SK-N-SH (cell line): ENCODE measurements at places on chromosomes 1 and 21.

DNA sequence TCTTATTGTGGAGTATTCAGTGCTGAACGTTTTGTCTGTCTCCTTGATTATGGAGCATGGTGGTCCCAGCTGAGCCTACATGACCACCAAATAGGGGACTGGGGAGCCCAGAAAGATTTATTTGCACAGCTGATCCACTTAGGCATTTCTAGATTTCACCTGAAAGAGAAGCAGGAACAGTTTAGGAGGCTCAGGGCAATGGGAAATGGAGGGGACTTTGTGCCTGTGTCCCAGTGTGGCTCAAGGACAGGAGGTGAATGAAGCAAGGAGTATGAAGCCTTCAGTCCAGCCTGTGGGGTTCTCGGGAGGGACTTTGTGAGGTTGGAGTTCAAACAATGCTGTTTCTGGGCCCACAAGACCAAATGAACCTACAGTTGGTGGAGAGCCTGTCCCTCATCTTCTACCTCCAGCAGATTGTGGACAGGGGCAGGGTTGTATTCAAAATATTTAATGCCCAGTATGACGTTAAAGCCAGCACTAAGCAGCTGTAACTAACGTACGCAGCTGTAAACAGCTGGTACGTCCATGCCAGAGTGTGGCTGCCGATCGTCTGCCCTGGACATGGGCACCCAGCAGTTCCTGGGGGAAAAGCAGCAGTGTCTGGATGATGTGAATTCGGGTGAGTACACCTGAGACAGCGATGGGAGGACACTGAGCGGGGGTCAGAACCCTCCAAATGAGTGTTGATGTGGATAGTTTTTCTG lies 164.9 kb upstream of the RAB4A start:
- H3K4me1 ChIP-seq = no peaks in the 10 kb centered on the region
- no peaks in the 10 kb centered on the region for H3K36me3 ChIP-seq
- no peak overlapping the region for H3K4me3 ChIP-seq
- H3K27ac ChIP-seq = no peak overlapping the region

GRCh38 chr1:48470950-48471690 lies 884 bp downstream of the SPATA6 start:
- H3K4me1 ChIP-seq = peaks cover 14% of the 10 kb centered on the region
- peak overlapping the region; percentile 77 for H3K27ac ChIP-seq

- no peak overlapping the region; the same call in 1 of the 2 replicates for H3K4me3 ChIP-seq
- H3K36me3 ChIP-seq = no peaks in the 10 kb centered on the region
- DNase-seq = peak; percentile 90
- H3K27me3 ChIP-seq = no peaks in the 10 kb centered on the region; the same call in 1 of the 2 replicates
Measured at GRCh38 chr1:22420455-22421053, 31.1 kb upstream of the ZBTB40 start.

DNA sequence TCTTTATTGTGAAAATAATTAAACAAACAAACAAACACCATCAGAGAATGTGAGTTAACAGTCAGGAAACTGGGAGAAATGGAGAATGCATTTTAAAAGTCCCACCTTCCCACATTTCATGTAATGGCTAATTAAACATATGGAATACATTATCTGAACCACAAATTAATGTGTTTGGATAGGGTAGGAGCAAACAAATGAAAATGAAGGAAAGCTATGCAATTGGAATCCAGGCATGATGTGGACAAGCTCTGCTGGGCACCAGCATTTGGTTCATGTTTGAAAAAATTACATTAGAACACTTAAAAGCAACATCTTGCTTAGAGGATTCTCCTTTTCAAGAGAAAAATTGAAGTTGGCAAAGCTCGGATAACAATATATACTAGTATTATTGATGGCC lies 628.1 kb downstream of the LMO4 start:
- no peaks in the 10 kb centered on the region for H3K36me3 ChIP-seq
- peaks cover 26% of the 10 kb centered on the region; the same call in 1 of the 2 replicates for H3K4me1 ChIP-seq
- peak overlapping the region; percentile 80 for H3K27ac ChIP-seq
- no peak overlapping the region for H3K4me3 ChIP-seq
- no peaks in the 10 kb centered on the region for H3K27me3 ChIP-seq

DNA sequence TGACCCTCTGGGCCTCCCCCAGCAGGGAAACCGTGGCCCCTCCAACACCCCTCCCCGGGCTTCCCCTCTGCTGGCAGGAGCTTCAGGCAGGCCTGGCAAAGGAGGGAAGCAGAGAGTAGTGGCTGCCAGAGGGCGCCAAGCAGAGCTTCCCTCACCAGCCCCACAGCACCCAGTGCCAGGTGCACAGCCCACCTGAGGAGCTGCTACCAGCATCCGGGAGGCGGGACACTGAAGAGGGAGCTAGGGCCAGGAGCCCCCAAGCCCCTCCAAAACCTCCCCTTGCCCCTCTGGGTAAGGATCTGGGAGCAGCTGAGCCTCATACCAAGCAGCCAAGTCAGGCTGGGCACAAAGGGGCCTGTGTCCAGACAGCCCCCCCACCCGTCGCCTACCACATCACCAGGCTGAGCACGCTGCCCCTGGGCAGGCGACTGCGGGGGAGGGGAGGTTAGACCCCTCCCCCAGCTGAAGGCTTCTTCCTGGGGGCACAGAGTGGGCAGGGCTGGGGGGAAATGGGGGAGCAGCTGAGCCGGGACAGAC lies 19.6 kb downstream of the CCDC24 start:
- no peak overlapping the region for H3K4me3 ChIP-seq
- DNase-seq = no peak
- no peaks in the 10 kb centered on the region for H3K27me3 ChIP-seq
- H3K4me1 ChIP-seq = peaks cover 3% of the 10 kb centered on the region; the same call in 1 of the 2 replicates
- no peak overlapping the region for H3K27ac ChIP-seq

GRCh38 chr1:110067893-110068645 lies 2.4 kb downstream of the ALX3 start:
- no peak overlapping the region for H3K4me3 ChIP-seq
- DNase-seq = no peak
- H3K4me1 ChIP-seq = no peaks in the 10 kb centered on the region; the same call in 1 of the 2 replicates
- H3K27ac ChIP-seq = no peak overlapping the region
- H3K27me3 ChIP-seq = no peaks in the 10 kb centered on the region; the same call in 1 of the 2 replicates
- no peaks in the 10 kb centered on the region for H3K36me3 ChIP-seq

- H3K27me3 ChIP-seq = no peaks in the 10 kb centered on the region
- H3K4me1 ChIP-seq = no peaks in the 10 kb centered on the region
- no peak overlapping the region for H3K4me3 ChIP-seq
- no peaks in the 10 kb centered on the region for H3K36me3 ChIP-seq
Measured at GRCh38 chr1:197967066-197967465, 49.9 kb downstream of the LHX9 start.

- H3K27me3 ChIP-seq = no peaks in the 10 kb centered on the region
- no peak for DNase-seq
- H3K27ac ChIP-seq = no peak overlapping the region
- no peaks in the 10 kb centered on the region for H3K36me3 ChIP-seq
Measured at GRCh38 chr1:69834336-69834735, 266.6 kb downstream of the LRRC7 start.

- H3K27me3 ChIP-seq = no peaks in the 10 kb centered on the region
- no peak for DNase-seq
- no peak overlapping the region for H3K4me3 ChIP-seq
- peaks cover 12% of the 10 kb centered on the region for H3K4me1 ChIP-seq
- no peak overlapping the region for H3K27ac ChIP-seq
Measured at GRCh38 chr1:245099401-245099800, 55.4 kb upstream of the KIF26B start.

DNA sequence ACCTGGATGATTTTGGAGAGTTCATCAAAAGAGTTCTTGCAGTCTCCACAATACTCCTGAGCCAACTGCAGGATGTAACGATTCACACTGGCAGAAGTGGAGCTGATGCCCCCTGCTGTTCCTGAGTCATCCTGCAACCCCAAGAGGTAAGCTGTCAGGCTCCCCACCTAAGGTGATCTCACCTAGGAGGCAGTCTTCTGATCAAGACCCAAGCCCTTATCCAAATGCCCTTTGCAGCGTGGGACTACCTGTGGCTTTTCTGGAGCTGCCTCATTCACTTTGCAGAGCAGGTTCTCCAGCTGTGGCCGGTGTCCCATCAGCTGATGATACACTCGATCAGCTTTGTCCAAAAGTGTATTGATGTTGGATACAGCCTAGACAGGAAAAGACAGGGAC lies 96.4 kb downstream of the UBR4 start:
- DNase-seq = peak; percentile 48
- H3K4me1 ChIP-seq = no peaks in the 10 kb centered on the region
- no peaks in the 10 kb centered on the region for H3K27me3 ChIP-seq
- no peak overlapping the region for H3K4me3 ChIP-seq
- H3K36me3 ChIP-seq = peaks cover 91% of the 10 kb centered on the region

DNA sequence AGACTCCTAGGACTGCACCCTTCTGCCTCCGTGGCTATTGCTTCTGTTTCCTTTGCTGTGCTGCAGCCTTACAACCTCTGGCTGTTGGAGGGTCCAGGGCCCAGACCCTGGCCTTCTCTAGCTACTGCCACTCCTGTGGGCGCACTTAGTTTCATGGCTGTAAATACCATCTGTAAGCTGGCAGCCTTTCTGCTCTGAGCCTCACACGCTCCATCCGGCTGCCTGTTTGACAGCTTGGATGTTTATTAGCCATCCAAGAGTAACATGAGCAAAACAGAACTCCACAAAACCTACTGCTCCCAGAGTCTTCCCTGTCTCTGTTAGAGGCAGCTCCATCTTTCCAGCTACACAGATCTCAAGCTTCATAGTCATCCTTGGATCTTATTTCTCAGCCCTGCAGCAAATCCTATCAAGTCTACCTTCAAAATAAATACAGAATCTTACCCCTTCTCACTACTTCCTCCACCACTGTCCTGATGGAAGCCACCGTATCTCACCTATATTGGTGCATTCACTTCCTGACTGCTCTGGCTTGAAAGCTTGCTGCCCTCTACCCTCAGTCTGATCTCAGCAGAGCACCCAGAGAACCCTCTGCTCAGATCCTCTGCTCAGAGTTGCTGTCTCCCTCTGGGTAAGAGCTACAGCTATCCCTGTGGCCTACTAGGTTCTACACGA lies 19.1 kb downstream of the SLC25A33 start:
- no peak overlapping the region for H3K27ac ChIP-seq
- peaks cover 12% of the 10 kb centered on the region; the same call in 1 of the 2 replicates for H3K4me1 ChIP-seq
- H3K27me3 ChIP-seq = no peaks in the 10 kb centered on the region
- no peak overlapping the region for H3K4me3 ChIP-seq
- H3K36me3 ChIP-seq = peaks cover 9% of the 10 kb centered on the region

DNA sequence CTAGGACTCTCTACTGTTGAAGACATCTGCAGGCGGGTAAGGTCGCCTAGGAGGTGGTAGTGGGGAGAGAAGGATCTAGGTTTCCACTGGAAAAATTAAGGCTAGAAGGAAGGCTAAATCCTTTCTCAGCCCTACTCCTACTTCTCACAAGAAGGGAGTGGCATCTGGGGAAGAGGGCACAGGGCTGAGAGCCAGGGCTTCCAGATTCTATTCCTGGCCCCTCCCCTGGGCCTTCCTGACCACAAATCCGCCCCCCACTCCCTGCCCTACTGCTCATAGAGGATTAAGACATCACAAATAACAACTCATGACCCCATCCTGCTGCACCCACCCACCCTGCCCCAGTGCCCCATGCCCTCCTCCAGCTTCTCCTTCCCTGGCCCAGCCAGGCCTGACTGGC lies 2.5 kb downstream of the PHLDA3 start:
- no peak for DNase-seq
- peaks cover 31% of the 10 kb centered on the region; the same call in 1 of the 2 replicates for H3K4me1 ChIP-seq
- peaks cover 21% of the 10 kb centered on the region; the same call in 1 of the 2 replicates for H3K36me3 ChIP-seq
- H3K4me3 ChIP-seq = peak overlapping the region; percentile 82

GRCh38 chr1:156060937-156061636 lies at the start of gene RAB25:
TSS of gene RAB25 (plus strand) at chr1:156061160. CDS start at chr1:156061401, 241 bp downstream.
- no peak within 1 kb of the TSS for H3K4me3 ChIP-seq
- H3K27ac ChIP-seq = no peak within 1 kb of the TSS
- H3K27me3 ChIP-seq = no peaks in the 10 kb centered on the region

DNA sequence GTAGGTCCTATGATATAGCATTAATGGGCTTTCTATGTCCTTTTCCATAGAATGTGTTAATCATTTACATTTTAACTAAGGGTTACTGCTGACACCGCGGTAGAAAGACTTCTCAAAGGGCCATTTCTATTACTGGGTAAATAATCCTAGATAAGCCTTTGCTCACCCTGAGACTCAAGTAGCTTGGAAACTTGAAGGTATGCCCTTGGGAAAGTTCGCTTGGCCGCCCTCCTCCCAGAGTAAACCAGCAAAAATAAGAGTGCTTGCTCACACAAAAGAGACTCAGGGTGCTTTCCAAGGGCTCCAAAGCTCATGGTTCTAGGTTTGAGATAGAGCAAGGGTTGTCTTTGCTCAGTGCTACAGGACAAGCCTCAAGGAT lies 85.8 kb upstream of the TMPRSS2 start:
- no peaks in the 10 kb centered on the region for H3K4me1 ChIP-seq
- no peak overlapping the region for H3K27ac ChIP-seq
- peaks cover 9% of the 10 kb centered on the region; the same call in 1 of the 2 replicates for H3K27me3 ChIP-seq
- H3K36me3 ChIP-seq = no peaks in the 10 kb centered on the region
- no peak for DNase-seq

GRCh38 chr1:237269938-237270337 lies 228.0 kb downstream of the RYR2 start:
- no peaks in the 10 kb centered on the region for H3K36me3 ChIP-seq
- H3K4me3 ChIP-seq = no peak overlapping the region
- H3K27ac ChIP-seq = no peak overlapping the region
- no peaks in the 10 kb centered on the region for H3K27me3 ChIP-seq
- H3K4me1 ChIP-seq = peaks cover 2% of the 10 kb centered on the region; the same call in 1 of the 2 replicates

- H3K27ac ChIP-seq = no peak overlapping the region
- no peaks in the 10 kb centered on the region for H3K27me3 ChIP-seq
- no peak overlapping the region for H3K4me3 ChIP-seq
- H3K4me1 ChIP-seq = peaks cover 24% of the 10 kb centered on the region
- DNase-seq = peak; percentile 51
Measured at GRCh38 chr1:94989398-94989797, 62.5 kb upstream of the CNN3 start.

GRCh38 chr1:174875306-174875705 lies 124.4 kb upstream of the CACYBP start:
- DNase-seq = no peak
- no peaks in the 10 kb centered on the region for H3K4me1 ChIP-seq
- H3K4me3 ChIP-seq = no peak overlapping the region
- no peaks in the 10 kb centered on the region for H3K36me3 ChIP-seq

GRCh38 chr1:5598824-5599395 lies 393.3 kb downstream of the NPHP4 start:
- H3K27ac ChIP-seq = no peak overlapping the region
- DNase-seq = no peak
- H3K4me3 ChIP-seq = no peak overlapping the region
- H3K27me3 ChIP-seq = no peaks in the 10 kb centered on the region
- H3K4me1 ChIP-seq = no peaks in the 10 kb centered on the region
- H3K36me3 ChIP-seq = no peaks in the 10 kb centered on the region

DNA sequence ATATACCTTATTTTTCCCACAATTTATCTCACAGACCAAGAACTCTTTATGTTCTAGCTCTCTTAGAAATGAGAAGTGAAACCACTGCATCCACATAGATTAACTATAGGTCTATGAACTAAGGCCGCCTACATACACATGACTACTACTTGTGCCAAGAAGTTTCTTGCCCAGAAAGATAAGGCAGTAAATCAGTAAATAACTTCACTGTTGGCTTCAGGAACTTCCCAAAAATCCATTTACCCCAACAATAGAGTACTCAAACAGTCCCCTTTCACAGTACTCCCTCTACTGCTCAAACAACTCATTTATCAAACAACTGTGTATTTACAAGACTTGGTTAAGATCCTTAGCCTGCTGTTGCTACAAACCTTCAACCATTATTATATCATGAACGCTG lies 96.5 kb downstream of the NME7 start:
- no peaks in the 10 kb centered on the region for H3K4me1 ChIP-seq
- no peak for DNase-seq
- no peak overlapping the region for H3K4me3 ChIP-seq
- no peaks in the 10 kb centered on the region for H3K36me3 ChIP-seq

- H3K27me3 ChIP-seq = peaks cover 18% of the 10 kb centered on the region; the same call in 1 of the 2 replicates
- H3K36me3 ChIP-seq = no peaks in the 10 kb centered on the region
- no peak within 1 kb of the TSS for H3K4me3 ChIP-seq
Measured at GRCh38 chr1:171185091-171185490, at the start of gene FMO2. TSS of gene FMO2 (plus strand) at chr1:171185300. CDS start at chr1:171185714, 414 bp downstream.
